ENCODE measurements at places on chromosomes 6 and 20.

DNA sequence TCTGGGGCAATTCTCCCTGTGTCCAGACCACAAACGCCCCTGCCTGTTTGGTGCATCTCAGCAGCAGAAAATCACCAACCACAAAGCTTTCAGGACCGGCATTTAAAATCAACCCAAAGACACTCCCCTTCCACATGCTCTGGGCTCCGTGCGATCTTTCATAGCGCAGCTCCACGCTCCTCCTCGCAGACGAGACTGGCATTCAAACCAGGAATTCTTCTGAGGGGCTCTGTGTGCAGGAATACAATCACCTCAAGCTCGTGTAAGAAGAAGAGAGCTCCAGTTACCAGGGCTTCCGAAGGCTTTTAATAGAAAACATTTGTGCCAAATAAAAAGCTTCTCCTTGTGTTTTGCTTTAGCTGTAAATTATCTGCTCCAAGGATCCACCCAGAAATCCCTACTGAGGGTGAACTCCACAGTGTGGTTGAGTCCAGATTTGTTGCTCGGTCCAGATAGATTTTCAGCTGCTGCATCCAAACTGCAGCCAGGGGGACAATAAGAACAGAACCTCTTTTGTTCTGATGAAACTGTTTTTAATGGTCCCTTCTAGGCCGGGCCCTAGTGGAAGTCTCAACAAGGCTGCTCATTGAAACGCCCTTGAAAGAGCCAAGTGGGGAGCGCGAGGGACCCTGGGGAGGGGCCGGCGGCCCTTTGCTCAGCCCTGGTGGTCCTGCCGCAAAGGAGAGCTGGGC lies 16.4 kb upstream of the BMP7 start:
- no peak for DNase-seq

DNA sequence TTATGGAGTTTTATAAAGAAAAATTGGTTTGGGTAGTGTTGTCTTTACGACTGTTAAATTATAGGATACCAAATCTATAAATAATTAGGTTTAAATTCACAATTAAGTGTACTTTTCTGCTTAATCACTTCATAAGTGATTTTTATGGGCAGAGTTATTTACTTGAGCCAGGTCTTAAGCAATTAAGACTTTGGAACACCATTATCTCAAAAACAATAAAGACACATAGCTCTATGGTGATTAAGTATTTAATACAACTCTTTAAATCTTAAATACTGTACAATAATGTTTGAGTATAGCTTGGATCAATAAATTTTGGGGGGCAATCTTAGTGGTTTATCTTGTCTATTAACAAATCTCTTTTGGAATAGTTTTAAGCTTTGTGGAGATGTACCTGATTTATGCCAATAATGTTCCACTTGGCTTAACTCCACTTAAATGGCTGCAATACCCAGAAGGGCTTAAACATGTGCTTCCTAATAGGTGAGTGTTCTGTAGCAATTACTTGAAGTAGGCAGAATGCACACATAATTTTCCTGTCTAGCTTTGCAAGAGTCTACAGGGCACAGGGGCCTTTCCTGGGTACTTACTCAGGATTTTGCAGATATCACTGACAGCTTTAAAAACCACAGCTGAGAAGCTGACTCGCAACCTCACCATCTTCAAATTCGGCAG lies 7.5 kb downstream of the FERMT1 start:
- DNase-seq: no peak

DNA sequence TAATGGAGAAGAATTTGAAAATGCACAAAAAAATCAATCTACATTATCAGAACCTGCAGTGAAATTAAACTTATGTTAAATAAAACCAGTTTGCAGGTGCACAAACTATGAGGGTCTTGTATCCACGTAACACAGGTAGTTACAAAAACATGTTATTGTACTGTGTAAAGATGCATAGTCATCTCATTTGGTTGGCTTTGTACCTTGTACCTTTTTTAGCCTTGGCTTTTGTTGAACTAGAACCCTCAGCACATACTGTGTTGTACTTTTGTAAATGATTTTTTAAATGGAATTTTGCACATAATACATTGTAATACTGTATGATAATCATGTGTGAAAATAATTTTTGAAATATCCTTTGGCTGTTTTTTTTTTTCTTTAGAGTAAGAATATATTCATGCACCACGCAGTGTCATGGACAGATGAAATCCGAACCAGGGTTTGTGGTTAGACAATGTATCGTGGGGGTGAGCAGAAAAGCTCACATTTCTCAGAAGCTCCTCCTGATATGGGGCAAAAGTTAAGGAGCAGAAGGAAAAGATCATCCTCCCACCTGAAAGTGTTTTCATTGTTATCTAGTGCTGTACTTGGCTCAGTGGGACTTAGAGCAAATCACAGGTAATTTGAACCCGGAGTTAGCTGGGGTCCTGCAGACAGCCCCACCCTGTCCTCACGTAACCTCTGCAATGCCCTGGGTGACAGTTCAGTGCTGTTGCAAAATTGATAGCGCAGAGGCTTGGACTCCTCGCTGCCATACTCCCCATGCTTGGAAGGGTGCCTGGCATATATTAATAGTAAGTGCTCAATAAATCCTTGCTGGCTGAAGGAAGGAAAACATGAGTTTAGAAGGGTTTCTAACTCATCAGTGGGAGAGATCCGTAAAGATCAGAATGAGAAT lies 14.8 kb upstream of the NAA20 start:
- DNase-seq: no peak

- DNase-seq: no peak
These were observed 797 bp downstream of the SMIM13 start for GRCh38 chr6:11094411-11094851.

DNA sequence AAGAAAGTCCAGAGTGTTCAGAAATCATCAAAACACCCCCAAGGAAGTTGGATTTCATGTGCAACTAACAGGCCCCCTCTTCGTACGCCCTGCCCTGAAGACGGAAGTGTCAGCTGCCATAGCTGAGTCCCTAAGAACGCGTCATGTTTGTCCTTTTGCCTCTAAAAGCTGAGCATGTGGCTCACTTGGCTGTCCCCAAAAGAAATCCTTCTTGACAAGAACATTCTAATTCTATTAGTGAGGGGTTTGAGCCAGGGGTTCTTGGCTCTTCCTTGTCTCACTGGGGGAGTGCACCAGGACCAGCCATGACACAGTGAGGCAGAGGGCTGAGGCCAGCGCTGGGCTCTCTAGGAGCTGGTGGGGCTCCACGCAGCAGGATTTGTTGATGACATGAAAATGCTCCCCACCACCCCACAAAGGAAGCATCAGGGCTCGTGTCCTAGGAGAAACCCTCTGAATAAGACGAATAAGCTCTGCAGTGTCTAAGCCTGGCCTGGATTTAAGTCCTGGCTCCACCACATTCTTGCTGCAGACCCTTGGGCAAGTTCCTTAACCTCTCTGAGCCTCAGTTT lies 20.0 kb upstream of the SPO11 start:
- no peak for DNase-seq

- no peak for DNase-seq
These were observed 262.1 kb downstream of the FOXC1 start for GRCh38 chr6:1871724-1872315.

DNA sequence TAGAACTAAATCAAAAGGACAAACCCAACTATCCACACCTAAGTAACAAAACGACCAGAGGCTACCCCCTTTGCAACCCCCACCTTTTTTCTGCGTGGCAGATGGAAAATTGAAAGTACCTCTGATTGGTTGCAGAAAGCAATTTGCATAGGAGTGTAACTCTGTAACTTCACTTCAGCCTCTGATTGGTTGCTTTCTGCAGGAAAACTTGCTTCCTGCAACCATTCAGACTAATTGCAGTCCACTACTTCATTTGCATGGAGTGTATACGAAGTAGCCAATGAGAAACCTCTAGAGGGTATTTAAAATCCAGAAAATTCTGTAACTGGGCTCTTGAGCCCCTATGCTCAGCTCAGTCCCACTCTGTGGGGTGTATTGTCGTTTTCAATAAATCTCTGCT lies 129.1 kb upstream of the OLIG3 start:
- no peak for DNase-seq

GRCh38 chr20:55266361-55266760 lies 739.0 kb downstream of the CBLN4 start:
- DNase-seq: no peak

GRCh38 chr6:151154418-151154817 lies 85.3 kb upstream of the AKAP12 start:
- no peak for DNase-seq

- no peak for DNase-seq
These were observed 800.4 kb downstream of the KIF16B start for GRCh38 chr20:15772826-15773225.

- no peak for DNase-seq
These were observed 17.7 kb upstream of the DST start for GRCh38 chr6:56660381-56660730.

DNA sequence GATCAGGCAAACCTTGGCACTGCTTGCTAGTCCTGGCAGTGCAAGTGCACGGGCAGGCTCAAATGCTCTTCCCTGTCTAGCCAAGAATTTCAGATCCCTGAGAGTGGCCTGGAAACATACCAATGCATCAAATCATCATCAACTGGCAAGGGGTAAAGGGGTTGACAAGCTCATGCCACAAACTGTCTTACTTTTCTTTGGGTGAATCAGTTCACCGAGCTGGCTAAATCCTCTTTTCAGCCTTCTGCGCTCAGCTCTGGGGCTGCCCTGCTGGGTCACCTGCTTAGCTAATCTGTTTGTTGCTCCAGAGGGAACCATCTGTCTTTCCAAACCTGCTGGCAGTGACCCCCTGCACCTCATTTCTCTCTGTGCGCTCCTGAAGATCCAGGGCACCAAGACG lies 59.5 kb downstream of the LYRM4 start:
- DNase-seq: no peak

GRCh38 chr20:32110173-32110704 lies 725 bp downstream of the TM9SF4 start:
- DNase-seq: no peak

DNA sequence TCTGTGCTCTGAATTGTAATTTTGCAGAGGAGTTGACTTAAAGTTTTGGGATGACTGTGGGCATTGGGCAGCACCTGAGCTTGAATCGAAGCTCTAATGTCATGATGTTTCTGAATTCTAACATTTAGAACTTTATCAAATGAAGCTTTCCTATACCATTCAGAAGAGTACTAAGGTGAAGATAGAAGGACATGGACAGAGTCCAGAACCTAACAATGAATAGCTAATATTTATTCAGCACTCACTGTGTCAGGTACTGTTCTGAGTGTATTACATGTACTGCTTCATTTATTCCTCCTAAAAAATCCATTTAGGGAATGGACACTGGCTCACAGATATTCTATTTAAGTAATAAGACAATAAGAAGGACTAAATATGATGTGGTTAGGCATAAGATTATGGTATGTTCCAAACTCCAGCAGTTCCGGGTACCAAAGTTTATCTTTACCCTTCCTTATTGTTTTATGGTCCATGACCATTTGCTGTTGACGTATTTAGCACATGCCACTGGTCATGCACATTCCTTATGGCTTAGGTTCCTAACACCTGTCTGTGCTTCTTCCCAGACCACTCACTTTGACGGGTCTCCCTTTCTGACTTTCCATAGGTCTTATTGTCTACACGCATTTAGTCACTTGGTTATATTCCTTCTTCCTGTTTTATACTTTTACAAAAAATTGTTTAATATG lies 20.3 kb downstream of the BCKDHB start:
- DNase-seq: no peak

All from activated naive CD4-positive, alpha-beta T cell treated with anti-CD3 and anti-CD28 coated beads, Interleukin-2, amount 50 U/mL, for 16 hours (primary cell).